ENCODE measurements at places on chromosomes 5 and 9.

DNA sequence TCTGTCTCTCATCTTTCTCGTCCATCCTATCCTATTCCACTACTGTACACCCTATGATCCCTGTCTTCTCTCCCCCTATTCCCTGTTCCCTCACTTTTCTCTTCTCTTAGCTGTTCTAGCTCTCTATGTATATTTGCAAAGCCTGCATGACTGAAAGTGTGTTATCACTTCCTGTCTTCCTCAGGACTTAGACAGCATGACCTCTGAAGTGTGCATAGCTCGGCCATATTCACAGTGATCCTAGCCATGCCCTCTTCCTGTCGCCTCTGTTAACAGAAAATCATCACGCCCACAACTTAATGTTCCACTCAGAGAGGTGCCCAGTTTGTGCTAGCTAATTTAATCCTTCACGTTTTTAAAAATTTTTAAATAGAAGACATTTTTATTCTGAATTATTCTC is 35.8 kb upstream of the CDH6 start:
- no peak for DNase-seq

DNA sequence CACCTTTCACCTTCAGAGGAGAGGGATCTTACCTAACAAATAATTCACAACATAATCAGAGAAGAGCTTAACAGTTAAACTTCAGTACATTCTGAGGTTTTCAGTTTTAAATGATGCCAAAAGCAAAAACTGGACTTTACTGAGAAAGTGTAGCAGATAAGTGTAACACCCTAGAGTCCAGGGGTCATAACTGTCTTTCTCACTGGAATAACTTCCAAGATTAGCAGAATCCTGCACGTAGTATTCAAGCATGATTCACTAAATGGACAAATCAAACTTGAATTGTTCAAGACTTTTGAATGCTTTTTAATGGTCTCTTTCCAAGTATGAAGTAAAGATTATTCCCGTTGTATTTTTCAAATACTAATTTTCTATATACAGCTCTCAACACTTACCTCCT is 180.1 kb upstream of the NREP start:
- no peak for DNase-seq

DNA sequence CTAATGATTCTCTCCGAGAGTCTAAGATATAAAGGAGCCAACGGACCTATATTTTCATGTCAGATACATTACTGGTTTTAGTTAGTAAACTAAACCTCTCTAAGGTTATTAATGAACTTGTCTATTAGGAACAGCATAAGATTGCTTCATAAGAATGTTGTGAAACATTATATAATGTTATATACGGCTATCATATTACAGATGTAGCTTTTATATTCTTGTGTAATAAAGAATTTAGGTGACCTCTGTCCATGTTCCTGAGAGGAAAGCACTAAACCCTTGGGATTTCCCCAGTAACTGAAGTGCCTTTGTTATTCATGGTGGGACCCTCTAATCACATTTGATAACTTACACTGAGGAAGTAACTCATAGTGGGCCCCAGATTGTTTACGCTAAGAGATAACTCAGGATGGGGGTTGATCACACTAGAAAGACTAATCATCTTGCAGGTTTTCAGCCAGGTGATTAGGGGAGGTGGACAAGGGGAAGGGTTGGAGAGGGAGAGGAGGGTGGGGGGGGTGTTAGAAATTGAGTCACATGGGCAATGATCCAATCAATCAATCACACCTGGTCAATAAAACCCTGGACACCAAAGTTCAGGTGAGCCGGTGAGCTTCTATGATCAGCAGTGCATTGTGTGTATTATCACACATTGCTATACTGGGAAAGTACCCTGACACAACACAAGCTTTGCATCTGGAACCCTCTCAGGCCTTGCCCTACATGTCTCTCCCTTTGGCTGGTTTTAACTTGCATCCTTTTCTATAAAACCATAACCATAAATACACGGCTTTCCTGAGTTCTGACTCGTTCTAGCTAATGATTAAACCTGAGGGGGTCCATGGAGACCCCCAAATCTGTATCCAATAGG is 25.8 kb downstream of the ECPAS start:
- DNase-seq: no peak

GRCh38 chr5:136242136-136242535 is 49.2 kb upstream of the SMIM32 start:
- no peak for DNase-seq

- no peak for DNase-seq
These were observed 354.9 kb downstream of the CETN3 start for GRCh38 chr5:90054612-90055011.

DNA sequence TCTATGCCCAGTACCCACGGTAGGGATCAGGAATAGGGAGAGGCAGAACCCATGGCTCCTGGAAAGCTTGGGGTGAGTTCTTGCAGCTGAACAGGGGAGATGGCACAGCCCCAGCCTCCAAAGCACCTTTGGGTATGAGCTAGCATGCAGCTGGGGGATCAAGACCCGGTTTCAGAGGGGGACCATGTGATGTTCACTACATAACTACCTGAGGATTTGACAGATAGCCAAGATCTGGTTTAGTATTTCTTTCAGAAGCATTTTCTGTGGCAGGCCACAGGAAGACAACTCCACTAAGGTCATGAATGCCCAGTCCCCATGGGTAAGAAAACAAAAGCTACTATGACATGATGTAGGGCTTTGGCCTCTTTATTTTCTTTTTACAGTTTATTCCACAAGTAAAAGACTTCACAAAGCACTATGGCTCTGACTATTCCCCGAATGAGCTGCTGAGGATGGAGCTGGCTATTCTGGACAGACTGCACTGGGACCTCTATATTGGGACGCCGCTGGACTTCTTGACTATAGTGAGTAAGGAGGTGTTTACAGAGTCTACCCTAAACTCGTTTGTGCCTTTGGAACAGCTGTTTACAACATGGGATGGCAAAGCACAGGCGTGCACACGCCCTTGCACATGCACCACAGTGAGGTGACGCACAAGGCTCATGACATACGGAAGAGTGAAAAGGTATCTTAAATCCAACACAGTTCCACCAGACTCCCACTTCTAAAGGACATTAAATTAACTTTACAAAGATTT is 3.4 kb downstream of the CCNI2 start:
- no peak for DNase-seq

- peak; percentile 20 for DNase-seq
These were observed 41.9 kb downstream of the NACC2 start for GRCh38 chr9:136052991-136053756.

- peak; percentile 98 for DNase-seq
These were observed 25.7 kb downstream of the DPYSL3 start for GRCh38 chr5:147483961-147484707.

DNA sequence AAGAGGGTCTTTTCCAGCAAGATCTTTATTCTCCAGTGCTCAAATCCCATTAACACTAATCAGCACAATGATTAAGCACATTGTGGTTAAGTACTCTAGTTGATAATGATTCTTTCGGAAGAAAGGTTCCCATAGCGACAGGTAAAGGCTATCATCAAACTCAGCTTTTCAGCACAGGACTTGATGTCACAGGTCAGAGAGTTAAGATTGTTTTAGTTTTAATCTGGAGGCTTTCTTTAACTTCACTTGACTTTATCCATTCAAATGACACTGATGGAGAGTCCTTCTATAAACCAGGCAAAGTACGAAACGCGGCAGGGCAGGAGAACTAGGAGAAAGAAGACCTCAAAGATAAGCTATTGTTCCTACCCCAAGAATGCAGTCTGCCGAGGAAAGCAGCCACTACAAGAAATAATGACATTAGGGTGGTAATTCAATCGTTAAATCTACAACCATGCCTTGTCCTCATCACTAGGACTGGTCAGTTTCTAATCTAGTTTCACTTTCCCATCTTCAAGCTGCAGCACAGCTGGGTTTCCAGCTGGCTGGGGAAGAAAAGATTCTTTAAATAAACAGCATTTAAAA is 4.6 kb downstream of the NRG2 start:
- DNase-seq: no peak

DNA sequence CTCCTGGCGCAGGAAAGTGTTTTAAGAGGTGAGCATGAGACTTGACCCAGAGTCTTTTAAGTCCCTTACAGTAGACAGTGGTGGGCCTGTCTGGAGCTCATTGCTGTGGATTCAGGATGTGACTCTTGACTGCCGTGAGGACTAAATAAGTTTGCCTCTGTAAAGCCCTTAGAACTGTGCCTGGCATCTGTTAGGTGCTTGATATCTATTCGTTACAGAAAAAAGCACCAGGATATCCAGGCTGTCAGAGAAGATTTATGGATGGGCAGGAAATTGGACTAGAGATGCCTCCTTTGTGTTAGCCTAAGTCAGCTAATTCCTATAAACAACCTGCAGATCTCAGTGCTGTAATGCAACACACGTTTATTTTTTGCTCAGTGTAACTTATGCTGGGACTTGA is 12.6 kb downstream of the ERGIC1 start:
- no peak for DNase-seq

GRCh38 chr5:146877178-146877681 is 1.3 kb downstream of the PPP2R2B start:
- no peak for DNase-seq

- no peak for DNase-seq
These were observed 25.2 kb downstream of the LNPEP start for GRCh38 chr5:96961053-96961452.

- DNase-seq: no peak
These were observed 260.0 kb downstream of the MAST4 start for GRCh38 chr5:66856041-66856805.

DNA sequence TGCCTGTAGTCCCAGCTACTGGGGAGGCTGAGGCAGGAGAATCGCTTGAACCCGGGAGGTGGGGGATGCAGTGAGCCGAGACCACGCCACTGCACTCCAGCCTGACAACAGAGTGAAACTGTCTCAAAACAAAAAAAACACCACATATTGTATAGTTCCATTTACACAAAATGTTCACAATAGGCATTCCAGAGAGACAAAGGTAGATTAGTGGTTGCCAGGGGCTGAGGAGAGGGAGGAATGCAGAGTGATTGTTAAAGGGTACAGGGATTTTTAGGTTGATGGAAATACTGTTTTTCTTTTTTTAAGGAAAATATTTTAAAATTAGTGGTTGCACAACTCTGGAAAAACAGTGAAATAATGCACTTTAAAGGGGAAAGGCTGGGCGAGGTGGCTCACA is 19.6 kb downstream of the ETF1 start:
- no peak for DNase-seq

All from RCC 7860 (cell line).